ENCODE measurements at places on chromosomes 5 and 9. TPM values are rescaled to one million over a fixed set of nuclear protein-coding genes. Genes with fewer than 3 reads are reported as not detected.

Gene WHRN
- total RNA-seq: 7.0 TPM

Gene ADAMTSL2
- total RNA-seq: 0.93 TPM

Gene KCNN2
- total RNA-seq: 4.7 TPM

Gene S100Z
- total RNA-seq: 18.3 TPM

Gene GRAMD2B
- total RNA-seq: 14.0 TPM

Gene SHISAL2B
- 106 TPM for total RNA-seq

Gene ZNF169
- 8.6 TPM for total RNA-seq

Gene NEUROG1
- not detected for total RNA-seq

Gene WNK2
- total RNA-seq: 41.7 TPM

Gene PRSS3
- not detected for total RNA-seq

Gene GLE1
- 15.9 TPM for total RNA-seq

Gene CCDC180
- total RNA-seq: 5.6 TPM

Gene QRFP
- total RNA-seq: not detected

Gene RNF208
- total RNA-seq: 27.3 TPM

Gene IL9
- total RNA-seq: not detected

Gene ADGRD2
- not detected for total RNA-seq

Gene PLK2
- 16.4 TPM for total RNA-seq

Gene PPP3R2
- not detected for total RNA-seq

Gene C5orf52
- not detected for total RNA-seq

Gene B4GALT7
- total RNA-seq: 28.7 TPM

Gene FSTL4
- 5.0 TPM for total RNA-seq

Gene AJM1
- total RNA-seq: 2.1 TPM

Gene SPTLC1
- 64.3 TPM for total RNA-seq

Gene CAPSL
- not detected for total RNA-seq

Gene C9orf57
- not detected for total RNA-seq

Gene ORM2
- total RNA-seq: not detected

Gene TMEM232
- total RNA-seq: 4.2 TPM

Gene STKLD1
- 2.0 TPM for total RNA-seq

Gene TMEFF1
- 111 TPM for total RNA-seq

Gene KLHL9
- total RNA-seq: 23.5 TPM

Gene FOXD4
- total RNA-seq: 0.47 TPM

Gene PGM5
- not detected for total RNA-seq

Gene CRB2
- 0.61 TPM for total RNA-seq

Gene SLC6A3
- 0.18 TPM for total RNA-seq

Gene C9orf78
- 29.9 TPM for total RNA-seq

Gene SOX30
- not detected for total RNA-seq

Gene PCDHA1
- total RNA-seq: 0.26 TPM

Gene FBXL7
- total RNA-seq: 12.9 TPM

Gene SLC36A2
- total RNA-seq: not detected

Gene GPR151
- total RNA-seq: 13.5 TPM
